Fibroblast of upper back skin (primary cell): ENCODE measurements at places on chromosomes 3 and 15.

DNA sequence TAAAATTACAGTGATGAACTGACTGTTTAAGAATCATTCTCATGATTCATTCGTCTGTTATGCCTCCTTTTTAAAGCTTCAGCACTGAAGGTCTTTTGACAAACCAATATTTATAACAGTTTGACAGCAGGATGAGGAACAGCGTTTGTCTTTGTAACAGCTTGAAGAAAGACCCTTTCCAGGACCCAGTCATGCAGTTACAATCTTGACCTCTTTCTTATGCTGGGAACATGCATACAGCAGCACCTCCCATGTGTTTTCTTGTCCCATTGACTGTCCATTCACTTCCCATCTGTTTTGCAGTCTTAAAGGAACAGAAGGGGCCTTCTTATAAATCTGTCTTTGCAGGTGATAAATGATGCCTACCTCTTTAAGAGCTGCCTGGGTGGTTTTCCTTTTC, 87.2 kb downstream of the OPA1 start:
- peak; percentile 73 for DNase-seq

GRCh38 chr3:189292667-189293484, 121.1 kb downstream of the TPRG1 start:
- DNase-seq: no peak

- DNase-seq: no peak
These were observed 734.5 kb upstream of the CADM2 start for GRCh38 chr3:84224262-84224661.

- no peak for DNase-seq
These were observed 22.8 kb downstream of the ATP2C1 start for GRCh38 chr3:130916507-130917167.
